ENCODE measurements at places on chromosomes 5 and 9.

DNA sequence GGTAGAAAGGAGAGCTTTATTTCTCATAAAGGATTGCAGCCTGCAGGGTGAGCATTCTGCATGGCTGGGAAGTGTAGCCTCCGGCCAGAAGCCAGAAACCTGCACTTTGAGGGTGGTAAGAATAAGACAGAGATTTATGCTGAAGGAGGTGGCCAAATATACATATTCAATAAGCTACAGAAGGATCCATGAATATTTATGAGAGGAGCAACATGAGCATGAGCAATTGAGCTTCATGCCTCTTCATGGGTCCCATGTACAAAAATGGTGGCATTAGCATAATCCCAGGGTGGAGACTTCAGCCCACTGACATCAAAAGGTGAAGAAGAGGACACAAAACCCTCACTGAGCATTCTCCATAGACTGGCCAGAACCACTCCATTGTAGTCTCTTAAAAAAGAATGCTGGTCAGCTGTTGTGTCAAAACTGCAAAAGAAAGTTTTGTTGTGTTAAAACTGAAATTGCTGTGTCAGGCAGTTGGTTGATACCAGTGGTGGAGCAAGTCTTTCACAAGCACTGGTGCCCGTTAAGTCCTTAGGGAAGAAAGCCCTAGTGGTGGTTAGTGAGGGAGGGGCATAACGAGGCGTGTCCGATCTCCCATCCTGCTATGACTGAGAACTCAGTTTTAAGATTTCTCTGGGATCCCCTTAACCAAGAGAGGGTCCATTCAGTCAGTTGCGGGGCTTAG, 160.8 kb upstream of the MAP1B start:
- no peak for DNase-seq

GRCh38 chr5:81789033-81789432, 38.1 kb upstream of the SSBP2 start:
- DNase-seq: no peak

GRCh38 chr5:40165789-40166728, 513.7 kb upstream of the PTGER4 start:
- no peak for DNase-seq

GRCh38 chr9:112793213-112793810, 42.8 kb downstream of the SNX30 start:
- peak; percentile 28 for DNase-seq

GRCh38 chr9:16828340-16829281, 41.9 kb downstream of the BNC2 start:
- DNase-seq: no peak

GRCh38 chr5:142770650-142771609, 753 bp downstream of the ARHGAP26 start:
- DNase-seq: peak; percentile 28

DNA sequence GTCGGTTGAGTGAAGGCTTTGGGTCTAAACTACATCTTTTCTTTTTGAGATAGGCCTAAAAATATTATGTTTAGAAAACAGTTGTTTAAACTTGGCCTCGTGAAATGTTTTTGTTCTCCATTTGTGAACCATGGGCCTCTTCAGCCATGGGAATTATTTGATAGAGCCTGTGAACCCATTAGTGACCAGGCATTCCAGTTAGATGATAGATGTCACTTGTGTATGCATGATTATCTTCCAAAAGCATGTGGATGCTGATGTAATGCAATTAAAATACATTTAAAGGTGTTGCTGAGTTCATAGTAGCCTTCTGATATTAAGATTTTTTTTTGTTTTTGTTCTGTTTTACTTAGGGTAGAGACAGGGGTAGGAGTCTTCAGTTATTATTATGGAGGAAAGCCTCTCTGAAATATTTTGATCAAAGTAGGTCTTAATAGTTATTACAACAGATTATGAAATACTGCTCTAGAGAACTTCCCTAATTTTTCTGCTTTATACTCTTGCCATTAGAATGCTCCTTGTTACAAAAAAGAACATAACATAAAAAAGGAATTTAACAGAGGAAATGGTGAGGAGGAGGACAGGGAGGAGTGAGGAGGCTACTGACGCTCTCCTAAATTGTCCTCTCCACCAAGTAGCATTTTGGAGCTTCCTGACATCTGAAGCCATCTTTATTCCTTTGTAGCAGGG, 32.9 kb downstream of the CPEB4 start:
- no peak for DNase-seq

DNA sequence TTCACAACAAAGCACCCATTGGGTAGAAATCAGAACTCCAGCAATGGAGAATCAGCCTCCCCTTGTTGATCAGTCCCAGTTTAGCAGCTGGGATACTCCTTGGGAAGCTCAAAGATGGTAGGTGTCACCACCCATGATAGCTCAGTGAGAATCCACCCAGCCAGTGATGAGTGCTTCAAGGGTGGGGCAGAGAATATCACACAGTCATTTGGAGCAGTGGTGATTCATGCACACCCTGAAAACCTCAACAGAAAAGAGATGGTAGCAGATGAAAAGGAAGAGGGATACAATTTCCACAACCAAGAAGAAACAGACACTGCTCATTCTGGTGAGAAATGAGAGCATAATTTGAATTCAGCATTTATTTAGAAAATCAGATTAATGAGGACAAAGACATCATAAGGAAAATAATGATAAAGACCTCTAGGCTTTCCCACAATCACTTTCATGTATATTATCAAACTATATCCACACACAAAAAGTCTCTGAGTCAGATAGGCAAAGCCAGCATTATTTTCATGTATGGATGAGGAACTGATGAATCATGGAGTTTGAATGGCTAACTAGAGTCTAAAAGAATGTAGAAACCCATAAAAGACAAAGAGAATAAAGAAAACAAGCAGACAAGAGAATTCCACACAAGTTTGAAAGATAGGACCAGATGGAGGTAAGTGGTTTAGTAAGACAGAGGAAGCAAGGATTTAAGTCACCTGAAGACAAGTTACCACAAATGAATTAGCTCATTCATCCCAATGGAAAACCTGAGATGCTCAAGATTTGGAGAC, 82.9 kb downstream of the FEM1C start:
- no peak for DNase-seq

- DNase-seq: no peak
These were observed 80.7 kb upstream of the PHYKPL start for GRCh38 chr5:178313316-178313715.

GRCh38 chr5:1005249-1005851, 3.3 kb upstream of the NKD2 start:
- DNase-seq: no peak

GRCh38 chr9:118444403-118444802, 740.2 kb downstream of the TLR4 start:
- DNase-seq: no peak

- DNase-seq: no peak
These were observed 386.9 kb upstream of the SMC2 start for GRCh38 chr9:103707181-103707580.

GRCh38 chr5:79846198-79846521, 144.9 kb downstream of the MTX3 start:
- DNase-seq: no peak

DNA sequence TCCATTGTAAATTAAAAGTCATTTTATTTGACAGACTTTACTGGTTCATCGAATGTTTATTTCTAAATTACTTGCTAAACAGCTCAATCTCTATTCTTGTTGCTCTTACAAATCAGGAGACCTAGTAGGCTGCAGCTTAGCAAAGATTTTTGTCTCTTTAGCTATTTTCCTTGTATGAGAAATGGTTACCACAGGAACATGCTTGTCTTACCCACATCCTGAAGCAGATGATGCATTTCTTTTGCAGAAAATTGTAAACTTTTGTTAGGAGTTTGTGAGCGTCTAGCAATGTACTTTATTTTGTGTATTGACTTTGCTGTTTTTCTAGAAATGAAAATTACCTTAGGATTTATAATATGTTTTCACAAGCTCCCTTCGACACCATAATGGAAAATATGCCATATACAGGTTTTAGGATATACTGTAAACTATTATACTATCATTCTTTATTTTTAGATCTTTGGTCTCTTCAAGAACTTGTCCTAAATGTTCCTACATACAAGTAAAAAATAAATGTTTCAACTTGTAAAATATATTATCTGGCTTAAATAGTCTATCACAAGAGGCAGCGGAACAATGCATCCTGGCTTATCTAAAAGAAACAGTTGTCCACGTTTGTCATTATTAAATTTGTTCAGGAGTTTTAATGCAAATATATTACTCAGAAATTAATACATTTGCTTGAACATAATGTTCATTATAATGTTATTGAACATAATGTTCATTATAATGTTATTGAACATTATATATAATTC, 54.1 kb downstream of the SPEF2 start:
- DNase-seq: no peak

GRCh38 chr9:97046228-97046627, 7.3 kb upstream of the CTSV start:
- DNase-seq: no peak

- no peak for DNase-seq
These were observed 245.5 kb upstream of the RPS23 start for GRCh38 chr5:82523633-82524032.

GRCh38 chr9:136045595-136046553, 49.2 kb downstream of the NACC2 start:
- DNase-seq: no peak

- no peak for DNase-seq
These were observed 475 bp downstream of the WDR5 start for GRCh38 chr9:134136118-134136995.

- no peak for DNase-seq
These were observed 1081.6 kb upstream of the ACO1 start for GRCh38 chr9:31302620-31303418.

DNA sequence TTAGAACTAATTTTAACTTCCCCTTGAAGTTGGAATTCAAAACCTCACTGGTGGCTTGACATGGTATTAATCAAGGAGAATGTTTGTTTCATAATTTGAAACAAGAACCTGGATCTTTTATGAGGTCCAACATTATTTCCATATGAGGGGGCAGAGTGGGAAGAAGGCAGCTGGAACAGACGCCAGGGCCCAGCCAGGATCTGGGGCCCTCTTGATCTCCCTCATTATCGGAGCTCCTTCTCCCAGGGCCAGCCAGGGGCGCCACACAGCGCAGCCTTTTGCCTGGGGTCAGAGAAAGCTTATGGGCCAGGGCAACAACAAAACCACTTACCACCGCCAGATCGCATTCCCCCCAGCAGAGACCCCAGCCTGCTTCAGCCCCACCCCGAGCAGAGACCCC, 27.1 kb upstream of the NKD2 start:
- DNase-seq: no peak

GRCh38 chr9:79210541-79211243, 361.1 kb upstream of the TLE4 start:
- DNase-seq: no peak

GRCh38 chr5:173729079-173729765, 112.8 kb upstream of the BOD1 start:
- DNase-seq: no peak

- DNase-seq: no peak
These were observed 153.9 kb downstream of the PCSK5 start for GRCh38 chr9:76044266-76044819.

DNA sequence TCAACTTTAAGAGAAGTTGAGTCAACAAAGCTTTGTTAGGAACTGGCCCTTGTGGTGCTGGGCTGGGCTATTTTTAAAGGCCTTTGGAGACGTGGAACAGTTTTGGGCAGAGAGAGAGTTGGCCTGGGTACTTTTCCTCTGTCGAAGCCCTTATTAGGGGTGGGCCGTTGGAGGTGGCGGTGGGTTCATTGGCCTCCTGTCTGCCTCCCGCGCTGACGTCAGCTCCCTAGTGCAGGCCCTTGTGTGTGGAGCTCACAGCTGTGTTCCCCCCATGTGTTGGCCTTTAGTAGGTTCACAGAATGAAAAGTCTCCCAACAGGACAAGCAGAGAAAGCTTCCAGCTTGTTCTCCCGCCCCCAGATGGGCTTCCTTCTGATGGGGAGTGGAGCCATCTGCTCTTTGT, 2.7 kb downstream of the NCS1 start:
- no peak for DNase-seq
